ENCODE measurements at places on chromosomes 3 and 15.

GRCh38 chr3:33718595-33718907, 497 bp upstream of the CLASP2 start:
- no peak for DNase-seq

- DNase-seq = no peak
Measured at GRCh38 chr15:76313731-76314130, 2.5 kb upstream of the ETFA start.

DNA sequence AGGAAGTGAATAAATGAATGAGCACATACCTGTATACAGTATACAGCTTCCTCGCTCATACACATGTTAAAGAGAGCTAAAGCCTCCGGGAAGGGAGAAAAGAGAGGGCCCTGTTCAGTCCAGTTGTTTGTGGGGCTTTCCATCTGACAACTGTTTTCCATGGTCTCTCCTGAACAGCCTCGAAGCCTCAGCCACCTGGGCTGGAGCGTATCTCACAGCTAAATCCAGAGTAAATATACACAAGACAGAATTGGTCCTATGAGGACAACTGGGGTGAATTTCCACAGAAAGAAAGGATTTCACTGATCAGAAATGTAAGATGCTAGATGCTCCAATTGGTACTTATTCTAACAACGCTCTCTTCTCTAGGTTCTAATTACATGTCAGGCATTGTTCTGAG, 103.5 kb downstream of the LIPC start:
- DNase-seq = no peak

DNA sequence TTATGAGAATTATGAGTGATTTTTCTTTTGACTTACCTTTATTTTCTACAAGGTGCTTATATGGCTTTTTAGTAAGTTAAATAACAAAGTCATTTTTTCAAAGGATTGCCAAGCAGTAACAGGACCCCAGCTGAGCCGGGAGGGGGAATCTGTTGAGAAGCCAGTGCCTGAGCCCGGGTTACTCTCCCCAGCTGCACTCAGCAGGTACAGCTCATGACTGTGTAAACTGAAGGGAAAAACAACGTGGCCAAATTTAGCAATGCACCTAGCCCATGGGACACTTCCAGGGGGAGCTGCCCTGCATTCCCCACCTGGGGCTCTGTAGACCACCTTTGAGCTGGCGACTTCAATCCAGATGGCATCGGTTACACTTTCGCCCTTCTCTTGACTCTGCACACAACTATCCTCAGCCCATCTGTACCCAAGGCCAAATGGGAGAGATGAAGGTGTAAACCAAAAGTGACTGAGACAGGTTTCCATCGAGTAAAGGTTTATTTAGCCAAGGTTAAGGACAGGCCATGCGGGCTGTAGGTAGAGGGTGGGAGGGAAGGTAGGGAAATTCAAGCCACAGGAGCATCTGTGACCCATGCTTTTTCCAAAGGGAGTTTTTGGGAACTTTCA, 18.2 kb upstream of the HCN4 start:
- DNase-seq = no peak

DNA sequence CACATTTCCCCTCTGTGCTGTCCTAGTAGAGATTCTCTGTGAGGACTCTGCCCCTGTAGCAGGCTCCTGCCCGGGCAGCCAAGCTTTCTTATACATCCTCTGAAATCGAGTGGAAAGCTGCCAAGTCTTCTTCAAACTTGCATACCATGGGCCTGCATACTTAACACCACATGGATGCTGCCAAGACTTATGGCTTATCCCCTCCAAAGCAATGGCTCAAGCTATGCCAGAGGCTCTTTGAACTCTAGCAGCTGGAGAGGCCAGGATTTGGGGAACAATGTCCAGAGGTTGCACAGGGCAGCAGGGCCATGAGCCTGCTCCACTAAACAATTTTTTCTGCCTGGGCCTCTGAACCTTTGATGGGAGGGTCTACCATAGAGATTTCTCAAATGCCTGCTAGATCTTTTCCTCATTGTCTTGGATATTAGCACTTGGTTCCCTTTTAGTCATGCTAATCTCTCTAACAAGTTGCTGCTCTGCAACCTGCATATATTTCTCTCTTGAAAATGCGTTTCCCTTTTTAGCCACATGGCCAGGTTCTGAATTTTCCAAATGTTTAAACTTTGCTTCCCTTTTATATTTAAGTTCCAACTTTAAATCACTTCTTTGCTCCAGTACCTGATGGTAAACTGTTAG, 6.1 kb upstream of the PLSCR4 start:
- no peak for DNase-seq

GRCh38 chr3:22117751-22118346, 366.8 kb upstream of the ZNF385D start:
- no peak for DNase-seq

- DNase-seq = no peak
Measured at GRCh38 chr15:90008607-90009006, 7.5 kb downstream of the ZNF710 start.

GRCh38 chr15:49900006-49900902, 218.8 kb downstream of the ATP8B4 start:
- DNase-seq = no peak

- no peak for DNase-seq
Measured at GRCh38 chr3:175957427-175957826, 1098.3 kb downstream of the NAALADL2 start.

- no peak for DNase-seq
Measured at GRCh38 chr3:69011096-69011730, 2.3 kb downstream of the EOGT start.

GRCh38 chr3:195337747-195338146, 66.8 kb upstream of the XXYLT1 start:
- no peak for DNase-seq

DNA sequence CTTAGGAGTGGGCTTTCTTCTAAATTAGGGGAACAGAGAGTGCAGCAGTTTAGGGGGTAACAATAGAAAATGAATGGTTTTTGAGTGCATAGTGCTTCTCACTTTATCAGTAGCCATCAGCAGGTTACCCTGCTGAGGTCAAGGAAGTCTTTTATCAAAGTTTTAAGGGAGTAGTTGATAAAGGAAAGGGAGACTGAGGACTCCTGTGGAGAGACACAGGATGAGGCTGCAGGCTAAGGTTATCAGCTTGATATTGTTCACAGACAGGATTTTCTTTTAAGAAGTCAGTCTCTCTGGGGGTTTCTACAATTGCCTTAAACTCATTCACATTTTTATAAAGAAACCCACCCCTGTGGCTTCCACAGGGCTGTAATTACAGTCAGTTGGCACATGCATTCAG, 205.0 kb downstream of the AGBL1 start:
- no peak for DNase-seq

GRCh38 chr15:41934843-41935242, 37.5 kb downstream of the EHD4 start:
- DNase-seq = no peak

- no peak for DNase-seq
Measured at GRCh38 chr3:31353166-31353565, 179.6 kb upstream of the STT3B start.

GRCh38 chr3:61439122-61439458, 122.3 kb upstream of the PTPRG start:
- no peak for DNase-seq

GRCh38 chr15:85642693-85643066, 152.0 kb downstream of the KLHL25 start:
- no peak for DNase-seq
